ENCODE measurements at places on chromosomes 1 and 21.
A peak's percentile ranks its signal among the peaks of the same experiment; 100 is the strongest.

GRCh38 chr1:195332102-195332501 is 1276.1 kb downstream of the KCNT2 start:
- DNase-seq: no peak

- no peak for DNase-seq
Observed at GRCh38 chr1:241697640-241698018, 45.5 kb downstream of the WDR64 start.

DNA sequence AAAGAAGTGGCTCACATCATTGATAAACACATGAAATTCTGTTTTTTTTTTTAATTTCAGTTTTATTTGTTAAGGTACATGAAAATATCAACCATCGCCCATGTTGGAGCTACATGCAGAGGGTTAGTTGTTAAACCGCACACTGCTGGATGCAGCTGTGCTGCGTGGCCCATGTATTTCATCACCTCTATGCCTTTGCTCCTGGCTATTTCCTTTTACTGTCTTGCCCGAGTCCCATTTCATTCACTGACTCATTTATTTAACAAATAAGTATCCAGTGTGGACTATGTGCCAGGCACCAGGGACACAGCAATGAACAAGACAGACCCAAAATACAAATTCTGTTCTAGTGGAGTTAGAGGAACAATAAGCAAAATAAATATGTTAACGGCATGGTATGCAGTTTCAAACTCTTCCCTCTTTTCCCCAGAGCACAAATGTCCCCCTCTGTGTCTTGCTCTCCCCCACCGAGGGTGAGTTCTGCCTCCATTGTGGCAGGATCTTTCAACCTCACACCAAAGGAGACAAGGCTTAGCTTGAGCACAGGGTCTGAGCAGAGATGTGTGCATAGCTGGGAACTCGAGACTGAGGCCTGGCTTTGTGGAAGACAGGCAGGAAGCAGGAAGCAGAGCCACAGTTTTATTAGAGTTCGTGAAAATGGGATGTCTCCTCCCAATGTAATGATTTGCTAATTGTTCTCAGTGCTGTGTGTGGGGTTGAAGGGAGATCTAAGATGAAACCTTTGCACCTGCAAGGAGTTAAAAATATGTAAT is 44.6 kb downstream of the MAN1C1 start:
- DNase-seq: no peak

DNA sequence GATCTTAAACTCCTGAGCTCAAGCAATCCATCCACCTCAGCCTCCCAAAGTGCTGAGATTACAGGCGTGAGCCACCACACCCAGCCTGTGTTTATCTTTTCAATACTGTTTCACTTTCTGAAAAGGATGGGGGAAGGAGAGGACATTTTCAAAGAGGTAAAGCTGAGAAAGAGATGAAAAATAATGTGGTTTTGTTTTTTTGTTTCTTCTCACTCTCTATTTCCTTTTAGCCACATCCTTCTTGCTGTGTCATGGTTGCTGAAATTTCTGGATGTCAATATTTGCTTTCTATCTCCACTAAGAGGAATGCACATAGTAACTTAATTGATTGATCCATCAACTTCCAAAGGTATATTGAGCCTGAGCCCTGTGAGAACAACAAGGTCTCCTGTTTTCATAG is 6.4 kb upstream of the C1orf21 start:
- no peak for DNase-seq

- DNase-seq: peak; percentile 31
Observed at GRCh38 chr1:116737855-116738321, 16.3 kb upstream of the CD2 start.

DNA sequence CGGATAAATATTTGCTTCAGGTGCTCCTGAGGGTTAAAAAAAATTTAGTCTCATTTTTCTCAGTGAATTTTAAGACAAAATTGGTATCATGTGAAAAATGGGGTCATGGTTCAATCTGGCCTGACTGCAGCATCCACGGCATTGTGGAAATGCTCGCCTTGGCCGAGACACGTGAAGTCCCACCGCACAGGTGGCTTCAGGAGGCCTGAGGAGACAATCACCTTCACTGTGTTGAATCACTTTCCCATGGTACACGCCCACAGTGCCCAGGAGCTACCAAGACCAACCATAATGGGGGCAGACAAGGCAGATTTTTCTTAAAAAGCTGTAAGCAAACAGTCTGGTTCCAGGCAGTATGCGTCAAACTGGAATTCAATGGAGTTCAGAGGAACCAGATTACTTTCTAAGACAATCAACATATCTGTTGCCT is 11.0 kb upstream of the CPLANE2 start:
- DNase-seq: no peak

DNA sequence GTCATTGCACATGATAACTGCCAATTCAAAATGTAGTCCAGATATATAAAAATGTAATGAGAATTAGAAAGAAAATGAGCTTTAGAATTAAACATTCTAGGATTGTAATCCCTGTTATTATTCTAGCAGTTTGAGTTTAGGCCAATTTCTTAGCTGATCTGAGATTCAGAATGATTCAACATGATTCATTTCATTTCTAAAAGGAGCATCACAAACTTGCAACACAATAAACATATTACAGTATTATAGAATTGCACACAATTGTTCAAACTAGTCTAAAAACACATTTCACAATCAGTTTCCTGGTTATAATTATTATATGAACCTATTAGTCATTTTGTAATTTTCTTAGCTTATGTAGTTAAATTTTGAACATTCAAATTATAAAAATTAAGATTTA is 43.3 kb upstream of the TSHB start:
- DNase-seq: no peak

DNA sequence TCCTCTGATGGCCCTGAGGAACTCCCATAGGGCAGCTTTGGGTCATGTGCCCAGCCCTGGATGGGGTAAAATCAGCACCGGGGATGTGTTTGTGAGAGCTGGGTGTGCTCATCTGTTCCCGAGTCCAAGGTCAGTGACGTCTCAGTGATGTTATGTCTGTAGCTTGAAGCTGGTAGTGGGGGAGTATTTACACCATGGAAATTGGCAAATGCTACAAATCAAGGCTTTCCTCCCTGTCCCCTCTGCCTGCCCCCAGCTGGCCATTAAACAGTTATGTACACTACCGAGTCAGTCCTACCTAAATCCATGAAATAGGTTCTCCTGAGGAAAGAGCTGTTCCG is 117.8 kb upstream of the SLC25A33 start:
- no peak for DNase-seq

DNA sequence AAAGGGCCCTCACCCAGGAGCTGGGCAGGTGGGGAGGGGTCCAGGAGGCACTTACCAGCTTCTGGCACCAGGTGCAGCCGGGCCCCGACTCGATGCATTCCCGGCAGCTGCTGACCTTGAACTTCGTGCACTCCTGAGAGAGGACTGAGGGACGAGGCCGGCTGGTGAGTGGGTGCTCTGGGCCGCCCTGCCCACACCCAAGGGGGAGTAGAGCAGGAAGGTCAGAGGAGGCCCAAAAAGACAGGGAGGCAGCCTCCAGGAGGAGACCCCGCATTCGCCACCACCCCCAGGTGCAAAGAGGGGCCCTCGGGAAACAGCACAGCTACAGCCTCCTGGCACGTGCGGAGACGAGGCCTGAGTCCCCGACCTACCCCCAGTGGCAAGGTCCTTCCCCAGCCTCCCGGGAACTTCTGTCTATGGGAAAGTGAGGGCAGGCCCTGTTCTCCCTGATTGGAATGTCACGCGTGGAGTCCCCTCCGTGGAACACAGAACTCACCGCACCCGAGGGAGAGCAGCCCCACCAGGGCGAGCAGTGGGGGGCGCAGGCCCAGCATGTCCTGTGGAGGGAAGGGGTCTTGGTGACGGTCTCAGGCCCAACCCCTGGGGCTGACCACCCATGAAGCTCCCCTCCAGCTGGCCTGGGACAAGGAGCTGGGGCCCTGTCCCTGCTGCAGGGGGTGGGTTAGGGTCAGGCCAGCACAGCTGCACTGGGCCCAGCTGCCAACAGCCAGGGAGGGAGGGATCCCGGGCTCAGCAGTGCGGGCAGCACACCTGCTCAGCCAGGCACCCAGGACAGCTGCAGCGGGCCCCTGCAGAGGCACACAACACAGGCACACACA is 10.3 kb downstream of the ITGB2 start:
- DNase-seq: no peak

- no peak for DNase-seq
Observed at GRCh38 chr1:42340093-42340492, 5.1 kb upstream of the FOXJ3 start.

DNA sequence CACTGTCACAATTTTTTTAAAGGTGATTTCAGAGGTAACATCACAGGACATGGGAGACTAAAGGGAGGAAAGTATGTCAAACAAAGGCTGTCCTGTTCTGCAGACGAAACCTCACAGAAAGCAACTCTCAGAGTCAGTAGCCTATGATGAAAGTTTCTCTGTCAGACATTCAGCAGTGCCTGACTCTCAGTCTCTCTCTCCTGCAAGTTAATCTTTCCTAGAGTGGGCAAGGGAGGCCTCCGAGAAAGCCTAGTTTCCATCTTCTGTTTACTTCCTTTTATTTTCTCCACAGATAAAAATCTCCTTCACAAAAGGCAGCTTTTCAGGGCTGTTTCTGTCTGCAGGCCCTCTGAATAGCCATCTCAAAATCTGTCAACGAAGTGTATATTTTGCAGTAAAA is 24.9 kb upstream of the FMO2 start:
- no peak for DNase-seq

DNA sequence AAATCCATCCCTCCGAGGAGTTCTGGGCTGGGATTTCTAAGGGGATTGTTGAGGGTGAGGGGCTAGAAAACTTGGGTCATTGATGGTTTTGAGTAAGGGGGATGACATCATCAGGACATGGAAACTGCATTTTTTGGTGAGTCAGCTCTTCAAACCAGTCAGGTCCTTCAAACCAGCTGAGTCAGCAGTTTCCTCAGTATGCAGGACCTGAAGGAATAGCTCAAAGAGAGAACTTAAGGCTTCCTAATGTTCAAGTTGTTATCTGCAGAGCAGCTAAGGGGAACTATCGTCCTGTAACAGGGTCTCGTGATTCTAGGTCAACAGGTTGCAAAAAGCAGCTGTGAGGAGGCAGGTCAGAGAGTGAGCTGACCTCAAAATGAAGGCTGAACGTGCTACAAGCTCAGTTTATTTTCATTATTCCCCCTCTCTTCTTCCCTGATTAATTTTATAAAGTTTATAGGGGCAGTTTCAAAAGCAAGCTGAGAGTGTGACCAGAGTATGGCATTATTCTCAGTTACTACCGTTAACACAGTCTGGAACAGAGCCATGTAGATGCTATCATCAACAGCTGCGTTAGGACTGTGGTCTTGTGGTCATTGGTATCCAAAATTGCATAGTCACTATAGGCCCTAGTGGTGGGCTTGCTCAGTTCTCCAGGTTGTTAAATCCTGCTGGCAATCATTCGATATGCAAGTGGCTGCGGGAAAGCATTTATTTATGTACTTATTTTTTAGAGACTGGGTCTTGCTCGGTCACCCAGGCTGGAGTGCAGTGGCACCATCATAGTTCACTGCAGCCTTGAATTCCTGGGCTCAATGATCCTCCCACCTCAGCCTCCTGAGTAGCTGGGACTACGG is 10.7 kb upstream of the SDC3 start:
- DNase-seq: no peak

DNA sequence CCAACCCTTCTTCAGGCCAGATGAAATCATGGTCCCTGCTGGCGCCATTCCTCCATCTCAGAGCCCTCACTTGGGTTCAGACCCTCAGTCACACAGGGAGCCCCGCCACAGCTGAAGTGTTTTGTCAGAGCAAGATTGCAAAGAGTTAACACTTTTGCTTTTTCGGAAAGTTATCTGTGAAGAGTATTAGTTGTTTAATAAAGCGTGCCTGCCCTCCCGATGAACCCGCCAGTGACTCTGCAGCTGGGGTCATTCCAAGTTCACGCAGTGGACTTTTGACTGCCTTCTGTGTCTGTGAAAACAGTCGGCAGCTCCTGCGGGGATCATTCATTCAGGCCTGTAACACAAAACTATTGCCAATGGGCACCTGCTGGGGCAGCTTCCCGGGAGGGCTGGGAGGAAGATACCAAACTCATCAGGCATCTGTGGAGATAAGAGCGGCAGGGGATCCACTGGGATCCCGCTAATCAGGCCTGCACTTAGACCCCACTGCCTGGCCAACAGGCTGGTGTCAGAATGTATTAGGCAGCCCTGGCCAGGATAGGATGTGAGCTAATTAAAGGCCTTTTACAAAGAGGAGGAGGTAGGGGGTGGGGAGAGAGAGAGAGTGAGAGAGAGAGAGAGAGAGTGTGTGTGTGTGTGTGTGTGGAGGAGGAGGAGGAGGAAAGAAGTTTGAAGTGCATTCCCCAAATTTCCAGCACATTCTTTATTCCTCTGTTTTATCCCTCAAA is 184.5 kb downstream of the DHRS3 start:
- DNase-seq: no peak

GRCh38 chr1:38000529-38001455 is 4.5 kb downstream of the FHL3 start:
- no peak for DNase-seq

- DNase-seq: no peak
Observed at GRCh38 chr1:215651867-215652266, 84.8 kb downstream of the KCTD3 start.

- DNase-seq: no peak
Observed at GRCh38 chr1:202709276-202710041, 795 bp downstream of the SYT2 start.

- no peak for DNase-seq
Observed at GRCh38 chr1:91798241-91798648, 87.7 kb downstream of the TGFBR3 start.

DNA sequence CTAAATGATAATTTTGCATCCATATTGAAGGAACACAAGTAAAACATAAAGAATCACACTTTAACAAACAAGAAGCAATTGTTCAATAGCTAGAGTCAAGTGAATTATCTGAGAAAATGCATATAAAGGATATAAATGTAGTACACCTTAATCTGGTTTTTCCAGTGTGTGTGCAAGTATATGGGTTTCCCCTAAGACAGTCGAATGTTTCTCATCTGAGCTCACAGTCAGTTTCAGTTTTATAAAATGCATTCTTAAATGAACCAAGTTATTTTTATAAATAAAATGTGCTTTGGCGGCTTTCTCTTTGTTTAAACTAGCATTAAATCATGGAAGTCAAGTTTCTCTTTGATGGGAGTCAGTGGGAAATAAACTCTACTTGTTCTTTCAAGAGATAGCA is 125.9 kb downstream of the PTPRC start:
- no peak for DNase-seq

DNA sequence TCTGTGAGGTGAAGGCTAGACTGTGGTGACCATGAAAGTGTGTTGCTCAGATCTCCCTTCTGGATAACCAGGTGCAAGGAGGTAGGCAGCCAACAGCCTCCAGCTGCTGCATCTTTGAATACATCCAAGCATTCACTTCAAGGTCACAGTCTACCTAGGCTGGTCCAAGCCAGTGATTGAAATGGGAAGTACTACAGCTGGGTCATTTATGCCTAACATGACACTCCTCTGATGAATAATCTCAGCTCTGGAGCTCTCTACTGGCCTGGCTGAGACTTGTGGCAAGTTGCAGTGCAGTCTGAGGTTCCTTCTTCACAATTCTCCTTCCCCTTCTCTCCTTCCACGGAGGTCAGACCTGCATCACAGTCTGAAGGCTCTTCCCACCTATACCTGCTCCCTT is 35.0 kb upstream of the ARHGAP29 start:
- DNase-seq: no peak

- no peak for DNase-seq
Observed at GRCh38 chr1:241999026-241999425, at the start of gene MAP1LC3C. Gene MAP1LC3C (minus strand): TSS chr1:241999098. CDS start chr1:241999008, 90 bp downstream.

All from CD4-positive, alpha-beta T cell treated with Interleukin-6 at 100 ng/mL for 8 hours (primary cell).